ENCODE measurements at places on chromosomes 3 and 15.

DNA sequence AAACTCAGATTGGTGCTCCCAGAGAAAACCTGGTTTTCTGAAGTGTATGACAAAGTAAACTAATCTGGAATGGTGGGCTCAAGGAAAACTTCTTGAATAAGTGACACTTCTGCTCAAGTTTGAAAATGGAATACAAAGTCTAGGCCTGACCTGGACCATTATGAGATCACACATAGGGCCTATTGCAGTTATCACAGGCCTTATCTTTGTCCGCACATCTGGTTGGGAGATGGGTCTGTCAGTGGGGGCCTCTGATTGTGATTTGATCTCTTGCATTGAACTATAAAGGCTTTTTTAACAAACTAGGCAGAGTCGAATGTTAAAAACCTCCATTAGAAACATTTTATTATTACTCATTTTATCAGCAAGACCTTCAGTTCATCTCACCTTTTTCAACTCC is 405.6 kb downstream of the PTPRG start:
- no peak for DNase-seq

GRCh38 chr3:43608751-43609150 is 13.1 kb downstream of the ANO10 start:
- no peak for DNase-seq

DNA sequence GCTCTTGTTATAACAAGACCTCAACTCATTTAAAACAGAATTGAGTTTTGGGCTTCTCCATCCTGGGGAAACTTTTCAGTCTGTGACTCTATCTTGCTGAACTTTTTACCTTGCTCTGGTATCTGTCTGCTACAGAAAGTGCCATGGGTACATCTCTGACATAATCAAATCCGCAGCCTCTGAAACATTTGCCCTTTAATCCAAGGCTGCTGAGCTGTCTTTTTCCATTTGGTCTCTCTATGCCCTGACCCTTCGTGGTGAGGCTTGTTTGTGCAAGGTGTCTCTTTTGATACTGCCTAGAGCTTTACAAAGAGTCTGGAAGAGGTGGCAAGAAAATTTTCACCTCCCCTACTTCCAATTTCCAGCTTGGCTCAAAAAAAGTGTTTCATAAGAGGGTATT is 11.3 kb downstream of the TMEM108 start:
- DNase-seq: no peak

DNA sequence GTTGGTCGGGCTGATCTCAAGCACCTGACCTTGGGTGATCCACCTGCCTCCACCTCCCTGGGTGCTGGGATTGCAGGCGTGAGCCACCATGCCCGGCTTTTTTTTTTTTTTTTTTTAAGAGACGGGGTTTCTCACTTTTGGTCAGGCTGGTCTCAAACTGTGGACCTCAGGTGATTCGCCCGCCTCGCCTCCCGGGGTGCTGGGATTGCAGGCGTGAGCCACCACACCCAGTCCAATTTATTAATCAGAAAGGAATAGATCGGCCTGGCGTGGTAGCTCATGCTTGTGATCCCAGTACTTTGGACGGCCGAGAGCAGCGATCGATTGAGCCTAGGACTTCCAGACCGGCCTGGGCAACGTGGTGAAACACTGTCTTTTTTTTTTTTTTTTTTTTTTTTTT is 13.9 kb upstream of the GOLGA8M start:
- DNase-seq: no peak
